ENCODE measurements at places on chromosomes 2 and 18. TPM values are rescaled to one million over a fixed set of nuclear protein-coding genes. Genes with fewer than 3 reads are reported as not detected.

DNA sequence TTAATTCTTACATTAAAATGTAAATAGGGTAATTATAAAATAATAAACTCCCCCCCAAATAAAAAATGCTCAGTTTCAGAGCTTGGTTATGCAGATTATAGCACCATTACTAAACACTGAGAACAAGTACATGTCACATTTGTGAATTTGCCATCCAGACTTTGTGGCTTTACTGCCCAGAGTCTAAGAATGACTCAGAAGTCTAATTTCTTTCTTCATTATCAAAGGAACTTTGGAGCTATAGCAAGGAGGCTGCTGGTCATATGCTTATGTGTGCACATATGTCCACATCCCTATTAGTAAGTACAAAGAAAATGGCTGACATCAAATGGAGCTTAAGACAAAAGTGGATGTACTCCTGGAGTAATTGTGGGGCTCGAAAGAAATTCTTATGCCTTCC, 248.5 kb upstream of the SESTD1 start:
- no peak for DNase-seq

DNA sequence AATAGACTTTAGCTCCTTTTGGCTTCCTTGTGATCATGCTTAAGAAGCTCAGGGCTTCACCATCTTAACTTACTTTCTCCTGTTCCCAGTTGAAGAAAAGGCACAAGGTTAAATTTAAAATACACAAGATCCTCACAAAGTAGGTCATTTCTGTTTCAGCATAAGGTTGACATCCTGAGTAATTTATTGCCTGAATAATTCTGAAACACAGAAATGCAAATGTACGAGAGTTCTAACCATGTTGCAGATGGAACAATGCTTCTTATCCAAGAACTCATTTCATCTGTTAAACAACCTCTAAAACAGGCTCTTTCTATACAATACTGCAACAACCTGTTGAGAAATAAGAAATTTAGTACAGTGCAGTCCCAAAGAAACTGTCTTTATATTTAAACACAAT, 395.2 kb downstream of the BCL11A start:
- no peak for DNase-seq

The KCNJ13 gene
- total RNA-seq = not detected

The ASPRV1 gene
- not detected for total RNA-seq

The SLC30A3 gene
- not detected for total RNA-seq

GRCh38 chr18:54983041-54983686, 23.9 kb upstream of the CCDC68 start:
- peak; percentile 40 for DNase-seq

- DNase-seq = no peak
These were observed 426.0 kb downstream of the MBD2 start for GRCh38 chr18:53798516-53798915.

- no peak for DNase-seq
These were observed 16.5 kb upstream of the TGFA start for GRCh38 chr2:70570041-70570661.

DNA sequence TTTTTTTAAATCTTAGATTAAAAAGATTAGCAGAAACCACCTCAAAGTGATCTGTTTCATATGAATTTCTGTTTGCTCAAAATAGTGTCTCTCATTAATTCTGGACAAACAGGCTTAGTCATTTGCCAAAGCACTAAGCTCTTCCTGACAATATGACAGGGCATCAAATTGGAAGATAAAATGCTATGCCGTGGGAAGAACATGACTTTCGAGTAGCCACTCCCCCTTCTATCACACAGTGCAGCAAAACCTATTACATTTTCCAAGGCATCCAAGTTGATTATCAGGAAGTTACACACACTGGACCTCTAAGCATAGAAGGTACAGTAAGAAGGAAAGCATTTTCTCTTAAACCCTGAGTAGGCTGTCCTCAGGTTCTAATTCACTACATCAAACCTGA, 89.5 kb downstream of the STK39 start:
- DNase-seq = no peak

The RAB6C gene
- total RNA-seq = not detected

- DNase-seq = no peak
These were observed 1110.6 kb upstream of the ACVR2A start for GRCh38 chr2:146734042-146734820.

The POTEC gene
- total RNA-seq = not detected

The VSNL1 gene
- total RNA-seq = 4.2 TPM

GRCh38 chr2:156486614-156487013, 50.4 kb downstream of the GPD2 start:
- DNase-seq = no peak

DNA sequence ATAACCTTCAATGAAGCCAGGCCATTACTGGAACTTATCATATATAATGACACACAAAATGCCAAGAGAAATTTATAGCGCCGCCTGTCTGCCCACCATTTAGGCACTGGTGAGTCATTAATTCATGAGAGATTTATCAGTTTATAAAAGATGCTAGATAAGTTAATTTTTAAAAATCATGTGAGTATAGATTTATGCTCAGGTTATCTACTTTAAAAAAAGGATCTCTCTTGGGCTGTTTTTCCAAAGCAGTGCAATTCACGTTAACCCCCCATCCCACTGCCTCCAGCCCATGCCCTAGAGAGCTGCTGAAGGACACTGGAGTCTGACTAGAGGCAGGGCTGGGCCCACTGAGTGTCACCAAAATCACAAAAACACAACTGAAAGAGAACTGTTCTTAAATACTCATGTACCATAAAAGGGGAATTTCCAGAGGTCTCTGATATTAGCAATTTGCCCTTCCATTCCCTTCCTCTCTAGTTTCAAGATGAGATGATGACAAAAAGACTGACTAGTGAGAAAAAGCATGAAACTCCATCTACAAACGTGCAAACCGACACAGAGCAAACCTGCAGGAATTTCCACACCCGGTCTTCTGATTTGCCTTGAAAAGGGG, 160.8 kb downstream of the BCL2 start:
- DNase-seq = no peak

The AGBL5 gene
- 5.6 TPM for total RNA-seq

The MDH1B gene
- total RNA-seq = 1.0 TPM

DNA sequence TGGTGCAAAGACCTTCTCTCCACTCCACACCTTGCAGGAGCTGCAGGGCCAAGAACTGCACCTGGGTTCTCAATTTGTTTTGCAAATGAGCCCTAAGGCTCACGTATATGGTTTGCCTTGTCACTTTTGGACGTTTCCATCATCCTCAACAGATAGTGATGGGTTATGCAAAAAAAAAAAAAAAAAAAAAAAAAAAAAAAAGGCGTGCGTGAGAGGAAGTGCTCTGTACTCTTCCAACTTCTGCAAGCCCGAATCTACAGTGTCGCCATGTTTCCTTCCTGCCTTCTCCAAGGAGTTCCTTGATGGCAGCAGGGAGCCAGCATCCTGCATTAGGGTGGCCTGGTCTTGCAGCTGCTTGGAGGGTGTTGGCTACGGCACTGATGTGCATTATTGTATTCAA, 4.0 kb upstream of the INHBB start:
- DNase-seq = no peak

DNA sequence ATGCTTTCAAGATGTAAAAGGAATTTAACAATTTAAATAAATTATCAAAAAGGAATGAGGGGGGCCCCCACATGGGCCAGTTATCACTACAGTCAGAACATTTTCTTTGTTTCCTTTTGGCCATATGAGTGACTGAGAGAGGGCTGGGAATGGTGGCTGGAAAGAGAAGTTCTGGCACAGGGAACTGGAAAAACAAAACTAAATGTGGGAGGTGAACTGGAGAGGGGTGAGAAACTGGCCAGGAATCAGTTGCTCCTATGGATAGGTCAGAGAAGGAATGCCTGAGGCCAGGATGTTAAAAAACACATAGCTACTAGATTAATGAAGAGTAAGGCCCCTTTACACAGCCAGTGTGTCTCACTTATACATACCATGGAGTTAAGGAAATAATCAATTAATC, 121.0 kb downstream of the RBMS1 start:
- no peak for DNase-seq

DNA sequence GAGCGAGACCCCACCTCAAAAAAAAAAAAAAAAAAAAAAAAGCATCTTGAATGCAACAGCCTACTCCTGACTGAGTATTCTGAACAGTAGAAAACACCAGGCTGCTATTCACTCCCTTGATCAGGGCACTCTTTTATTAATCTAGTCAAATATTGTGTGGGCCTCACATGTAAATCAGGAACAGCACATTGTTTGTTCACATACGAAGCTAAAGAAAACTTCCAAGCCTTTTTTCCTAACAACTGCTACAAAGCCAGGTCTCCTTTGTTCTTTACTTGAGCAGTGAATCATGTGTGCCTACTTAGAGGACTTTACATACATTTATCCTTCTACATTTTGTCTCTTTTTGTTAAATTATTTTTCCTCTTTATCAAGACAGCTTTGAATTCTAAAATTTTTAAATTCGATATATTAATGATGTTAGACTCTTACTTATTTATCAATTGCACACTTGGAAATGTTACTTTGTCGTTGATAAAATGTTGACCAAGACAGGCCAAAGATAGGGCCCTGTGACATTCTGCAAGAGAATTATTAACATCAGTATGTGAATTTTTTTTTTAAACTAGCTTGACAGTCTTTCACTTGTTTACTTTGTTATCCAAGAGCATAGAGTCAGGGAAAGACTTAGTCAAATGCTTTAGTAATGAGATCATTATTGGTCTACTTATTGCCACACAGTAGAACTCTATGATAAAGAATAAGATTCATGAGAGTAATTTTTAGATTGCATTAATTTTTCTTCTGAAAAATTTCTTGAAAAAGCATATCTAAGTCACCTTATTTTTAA, 13.2 kb downstream of the SPATS2L start:
- no peak for DNase-seq

DNA sequence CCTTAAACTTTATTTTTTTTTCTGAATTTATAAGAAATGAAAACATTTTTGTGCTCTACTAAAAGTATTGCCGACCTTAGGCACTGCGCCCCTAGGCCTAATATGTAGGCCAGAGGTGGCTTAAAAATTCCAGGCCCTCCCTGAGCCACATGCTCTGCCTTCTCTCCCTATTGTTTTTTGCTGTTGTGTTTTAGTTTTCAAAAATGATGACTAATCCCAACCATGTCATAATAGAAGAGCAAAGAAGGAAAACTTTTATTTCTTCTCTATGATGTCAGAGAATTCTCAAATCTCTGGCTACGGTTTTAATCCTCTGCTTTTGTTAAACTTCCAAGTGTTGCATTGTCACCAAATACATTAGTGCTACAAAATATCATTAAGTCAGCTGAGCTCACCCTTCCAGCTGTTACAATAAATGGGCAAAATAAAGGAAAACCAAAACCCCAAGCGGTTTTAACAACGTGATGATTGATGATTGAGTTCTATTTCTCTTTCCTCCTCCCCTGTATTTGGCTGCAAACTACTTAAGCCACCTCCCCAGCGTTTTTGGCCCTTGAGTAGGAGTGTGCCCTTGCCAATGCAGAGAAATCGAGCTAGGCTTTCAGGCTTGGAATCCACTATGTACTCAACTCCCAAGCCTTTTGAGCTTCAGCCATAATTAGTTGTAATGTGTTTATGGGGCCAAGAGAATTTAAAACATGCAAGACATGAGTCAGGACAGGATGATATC, 163.5 kb upstream of the POU3F3 start:
- no peak for DNase-seq

DNA sequence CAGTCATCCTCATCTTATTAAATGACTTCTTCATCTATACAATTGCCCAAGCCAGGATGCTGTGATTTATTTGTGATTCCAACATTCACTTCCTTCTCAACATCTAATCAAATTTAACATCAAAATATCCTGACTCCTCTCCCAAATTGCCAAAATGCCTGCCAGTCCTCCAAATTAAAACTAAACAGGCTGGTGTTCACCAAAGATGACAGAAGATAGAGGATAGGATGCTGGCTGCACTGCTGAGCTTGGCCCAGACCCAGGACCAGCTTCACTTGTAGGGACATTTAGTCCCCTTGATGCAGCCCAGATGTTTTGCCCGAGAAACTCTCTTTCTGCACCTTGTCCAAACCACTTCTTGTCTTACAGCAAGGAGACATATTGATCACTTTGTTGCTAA, 540.0 kb upstream of the CNTNAP5 start:
- DNase-seq = no peak

GRCh38 chr2:75403991-75404428, 156.7 kb downstream of the EVA1A start:
- DNase-seq = no peak

GRCh38 chr18:74625157-74625556, 27.5 kb downstream of the ZNF407 start:
- no peak for DNase-seq

The TXNDC2 gene
- total RNA-seq = not detected

The CYP1B1 gene
- 22.4 TPM for total RNA-seq

DNA sequence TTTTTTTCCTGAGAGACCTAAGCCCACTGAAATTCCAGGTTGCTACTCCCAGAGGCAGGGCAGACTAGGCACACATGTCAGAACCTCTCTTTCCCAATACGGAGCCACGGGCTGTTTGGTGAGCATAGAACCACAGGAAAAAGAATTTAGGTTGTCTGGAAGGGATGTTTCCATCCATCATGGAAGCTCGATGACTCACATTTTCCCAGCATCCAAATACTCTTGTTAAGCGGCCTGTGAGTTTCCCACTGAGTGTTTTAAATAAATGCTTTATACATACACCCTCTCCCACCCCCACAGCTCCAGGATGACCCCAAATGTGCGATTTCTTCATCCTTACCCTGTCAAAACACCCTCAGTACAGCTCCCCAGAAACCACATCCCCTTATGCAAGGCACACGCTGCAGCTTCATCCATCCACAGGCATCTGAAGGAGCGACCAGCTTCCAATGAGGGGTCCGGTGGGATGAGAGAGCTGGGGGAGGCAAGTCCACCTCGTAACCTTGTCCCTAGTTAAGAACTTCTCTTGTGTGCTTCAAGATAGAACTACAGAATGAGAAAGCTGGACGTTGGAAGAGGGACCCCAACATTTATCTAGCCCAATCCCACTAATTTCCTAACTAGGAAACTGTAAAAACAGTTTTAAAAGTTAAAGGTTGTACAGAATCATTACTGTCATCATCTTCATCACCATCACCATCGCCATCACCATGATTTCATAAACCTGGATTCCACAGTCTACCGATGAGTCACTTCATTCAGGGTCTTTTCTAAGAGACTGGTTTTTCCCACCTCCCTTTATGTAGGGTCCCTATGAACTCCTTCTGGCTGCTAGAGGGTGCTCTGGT, 63.5 kb upstream of the FZD7 start:
- DNase-seq = peak; percentile 8

- no peak for DNase-seq
These were observed 111.0 kb downstream of the CNTNAP5 start for GRCh38 chr2:124136110-124136509.

GRCh38 chr2:25624635-25625034, 48.7 kb downstream of the DTNB start:
- DNase-seq = no peak

Measured in body of pancreas (tissue), 4 donors.